A549 treated with Mapracorat at 1 μM for 4 hours (cell line): ENCODE measurements at places on chromosomes 2 and 18. TPM values are rescaled to one million over a fixed set of nuclear protein-coding genes. Genes with fewer than 3 reads are reported as not detected.

The TDRD15 gene
- total RNA-seq = not detected in 5 replicates

The NLRC4 gene
- 0.05 to 0.09 TPM (median 0.05 TPM) in 4 of 5 replicates, not detected in the other for total RNA-seq

The NEB gene
- total RNA-seq = 0.18 to 0.34 TPM (median 0.23 TPM) in 5 replicates

The LOXHD1 gene
- not detected in 5 replicates for total RNA-seq

The COBLL1 gene
- total RNA-seq = 4.2 to 6.2 TPM (median 5.1 TPM) in 5 replicates

The CCL20 gene
- 4.2 to 9.2 TPM (median 6.9 TPM) in 5 replicates for total RNA-seq
